ENCODE measurements at places on chromosomes 7 and 10. TPM values are rescaled to one million over a fixed set of nuclear protein-coding genes. Genes with fewer than 3 reads are reported as not detected.

GRCh38 chr10:52332815-52333214 is 18.7 kb downstream of the DKK1 start:
- DNase-seq = no peak

DNA sequence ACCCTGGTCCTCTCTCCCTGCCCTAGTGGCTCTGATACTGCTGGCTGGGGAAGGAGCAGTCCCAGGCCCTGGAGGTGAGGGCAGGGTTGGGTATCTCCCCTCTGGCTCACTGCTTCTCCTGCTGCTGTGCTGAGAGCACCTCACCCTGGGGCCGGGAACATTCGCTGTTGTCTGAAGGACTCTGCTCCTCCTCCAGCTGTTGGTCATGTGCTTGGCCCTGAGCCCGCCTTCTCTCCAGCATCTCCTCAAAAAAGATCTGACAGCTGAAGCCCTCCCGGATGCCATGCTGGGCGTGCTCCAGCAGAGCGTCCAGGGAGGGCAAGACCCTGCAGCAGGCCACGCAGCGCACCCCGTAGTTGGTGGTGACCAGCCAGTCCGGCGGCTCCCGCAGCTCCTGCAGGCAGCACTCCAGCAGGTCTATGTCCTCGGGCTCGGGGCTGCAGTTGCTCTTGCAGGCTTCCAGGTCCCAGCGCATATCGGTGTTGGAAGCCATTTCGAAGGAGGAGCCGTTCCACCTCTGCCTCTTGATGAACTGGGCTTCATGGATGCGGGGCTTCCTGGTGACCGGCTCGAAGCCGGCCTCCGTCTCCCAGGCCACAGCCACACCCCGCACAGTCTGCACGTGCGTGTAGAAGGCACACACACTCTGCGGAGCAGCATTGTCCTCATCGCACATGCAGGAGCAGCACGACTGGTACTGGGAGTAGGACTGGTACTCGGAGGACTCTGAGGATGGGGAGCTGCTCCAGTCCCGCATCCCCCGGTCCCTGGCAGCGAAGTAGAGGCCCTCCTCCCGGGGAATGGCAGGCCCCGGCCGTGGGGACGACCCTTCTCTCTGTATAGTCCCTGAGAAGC is 2.1 kb downstream of the FAM170B start:
- DNase-seq = no peak

GRCh38 chr7:137670222-137671064 is 176.3 kb downstream of the DGKI start:
- DNase-seq = no peak

- DNase-seq = peak; percentile 8
These were observed 459 bp downstream of the CYCS start for GRCh38 chr7:25124465-25125136.

- no peak for DNase-seq
These were observed 79.7 kb downstream of the ALOX5 start for GRCh38 chr10:45453639-45454255.

The SFTPA2 gene
- 2.9 TPM for total RNA-seq

The PTPN12 gene
- total RNA-seq = 7.2 TPM

Measured in activated T-cell treated with anti-CD3 and anti-CD28 coated beads, Interleukin-2, amount 50 U/mL, for 4 hours (primary cell).